ENCODE measurements at places on chromosomes 2 and 18.

DNA sequence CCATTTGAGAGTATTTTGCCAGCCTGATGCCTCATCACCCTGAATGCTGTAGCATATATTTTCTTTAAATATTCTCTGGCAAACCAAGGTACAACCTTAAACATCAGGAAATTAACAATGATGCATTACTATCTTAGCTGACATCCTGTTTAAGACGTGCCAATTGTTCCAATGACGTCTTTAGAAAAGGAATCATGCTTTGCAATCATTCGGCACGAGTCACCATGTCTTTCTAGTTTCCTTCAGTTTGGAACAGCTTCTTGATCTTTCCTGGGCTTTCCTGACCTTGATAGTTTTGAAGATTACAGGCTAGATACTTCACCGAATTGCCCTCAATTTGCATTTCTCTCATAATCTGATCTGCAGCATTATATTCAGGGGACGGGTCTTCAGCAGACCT, 88.2 kb upstream of the GLI2 start:
- DNase-seq, result peak; percentile 30

GRCh38 chr2:16665748-16666448, at the start of gene CYRIA:
Gene CYRIA, minus strand, starts transcription at chr2:16665834. Its CDS starts 77,715 bp downstream, at chr2:16588119.
- DNase-seq, result peak; percentile 26

DNA sequence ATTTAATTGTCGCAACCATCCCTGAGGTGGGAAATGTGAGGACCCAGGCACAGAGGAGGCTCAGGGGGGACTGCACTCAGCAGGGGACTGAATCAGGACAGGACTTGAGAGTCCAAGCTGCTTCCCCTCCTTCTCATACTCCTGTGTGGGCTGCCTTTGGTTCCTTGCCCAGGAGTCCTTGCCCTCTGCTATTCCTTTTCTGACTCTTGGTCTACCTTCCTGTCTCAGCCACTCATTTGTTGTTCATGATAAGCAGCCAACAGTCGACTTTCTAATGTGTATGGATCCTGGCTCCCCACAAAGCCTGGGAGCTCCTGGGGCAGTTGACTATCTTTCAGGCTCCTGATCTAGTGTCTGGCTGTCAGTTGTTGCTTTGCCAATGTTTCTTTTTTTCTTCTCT, 28.3 kb downstream of the GATA6 start:
- no peak for DNase-seq

GRCh38 chr2:86499326-86499725, 58.2 kb downstream of the KDM3A start:
- DNase-seq, result no peak

DNA sequence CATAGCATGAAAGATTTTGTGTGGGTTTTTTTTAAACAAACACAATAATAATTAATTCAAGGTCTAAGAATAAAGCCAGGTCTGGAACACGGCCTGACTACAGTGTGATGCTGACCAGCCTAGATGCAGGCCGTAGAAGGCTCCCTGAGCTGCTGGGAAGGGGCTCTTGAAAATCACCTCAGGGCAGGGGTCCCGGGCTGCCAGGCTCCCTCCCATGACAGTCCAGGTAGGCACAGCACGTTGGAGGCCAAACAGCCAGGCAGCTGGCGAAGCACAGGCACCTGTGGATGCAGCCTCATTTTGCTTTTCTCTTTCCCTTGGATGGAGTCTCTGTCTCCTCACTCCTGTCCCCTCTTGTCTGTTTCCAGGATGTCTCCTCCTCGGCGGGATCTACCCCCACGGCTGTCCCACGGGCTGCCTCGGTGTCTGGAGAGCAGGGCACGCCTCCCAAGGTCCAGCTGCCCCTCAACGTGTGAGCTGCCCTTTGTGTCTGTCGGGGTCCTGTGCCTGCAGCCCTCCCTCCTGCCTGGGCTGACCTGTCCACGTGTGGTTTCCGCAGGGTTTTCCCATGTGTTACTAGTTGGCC, 194.5 kb downstream of the SEPTIN10 start:
- DNase-seq, result no peak

GRCh38 chr18:59420244-59420643, 61.2 kb upstream of the LMAN1 start:
- no peak for DNase-seq

- DNase-seq, result no peak
Measured at GRCh38 chr2:8440029-8440778, 241.7 kb upstream of the ID2 start.

DNA sequence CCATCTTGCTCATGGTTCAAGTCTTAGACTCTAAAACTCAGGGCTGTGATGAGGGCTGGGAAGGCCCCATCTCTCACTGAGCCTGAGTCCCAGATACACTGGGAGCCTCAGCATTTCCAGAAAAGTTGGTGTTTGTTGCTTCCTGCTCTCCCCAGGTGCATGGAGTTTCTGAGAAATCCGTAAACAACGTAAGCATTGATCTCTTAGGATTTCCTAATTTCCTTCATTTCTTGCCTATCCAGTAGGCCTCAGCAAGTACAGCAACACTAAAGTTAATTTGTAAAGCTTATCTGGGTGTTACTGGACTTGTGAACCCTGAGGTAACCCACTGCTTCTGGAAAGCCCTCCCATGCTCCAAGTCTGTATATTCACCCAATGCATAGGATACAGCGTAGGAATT, 199.4 kb upstream of the SIX3 start:
- DNase-seq, result no peak

DNA sequence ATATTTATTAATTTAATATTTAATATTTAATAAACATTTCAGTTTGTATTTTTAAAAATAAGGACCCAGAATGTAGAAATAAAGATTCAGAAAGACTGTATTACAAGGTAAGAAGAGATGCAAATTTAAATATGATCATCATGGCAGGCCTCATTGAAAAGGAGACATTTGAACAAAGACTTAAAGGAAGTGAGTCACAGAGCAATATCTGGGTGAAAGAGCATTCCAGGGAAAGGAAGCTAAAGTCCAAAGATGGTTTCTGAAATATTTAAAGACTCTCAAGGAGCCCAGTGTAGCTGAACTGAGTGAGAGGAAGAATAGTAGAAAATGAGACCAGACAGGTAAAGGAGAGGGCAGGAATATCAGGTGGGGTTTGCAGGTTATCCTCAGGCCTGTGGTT, 5.9 kb downstream of the SCYGR4 start:
- peak; percentile 71 for DNase-seq

GRCh38 chr18:7626922-7627440, 59.9 kb downstream of the PTPRM start:
- DNase-seq, result peak; percentile 59

DNA sequence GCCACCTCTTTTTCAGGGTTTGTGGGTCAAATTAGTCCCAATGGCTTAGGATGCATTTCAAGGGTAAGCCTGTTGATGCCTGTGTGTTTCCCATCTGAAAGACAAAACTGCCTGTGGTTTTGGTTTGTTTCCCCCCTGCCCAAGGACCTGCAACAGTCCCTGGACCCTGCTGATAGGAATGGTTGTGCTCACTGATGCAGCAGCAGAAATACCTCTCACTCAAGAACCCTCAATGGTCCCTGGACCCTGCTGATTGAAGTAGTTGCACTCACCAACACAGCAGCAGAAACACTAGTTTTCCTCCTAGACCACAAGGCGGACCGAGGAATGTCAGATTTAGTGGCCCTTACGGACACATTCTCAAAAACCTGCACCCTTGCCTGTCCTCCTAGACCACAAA, 386.9 kb downstream of the NUP35 start:
- no peak for DNase-seq

DNA sequence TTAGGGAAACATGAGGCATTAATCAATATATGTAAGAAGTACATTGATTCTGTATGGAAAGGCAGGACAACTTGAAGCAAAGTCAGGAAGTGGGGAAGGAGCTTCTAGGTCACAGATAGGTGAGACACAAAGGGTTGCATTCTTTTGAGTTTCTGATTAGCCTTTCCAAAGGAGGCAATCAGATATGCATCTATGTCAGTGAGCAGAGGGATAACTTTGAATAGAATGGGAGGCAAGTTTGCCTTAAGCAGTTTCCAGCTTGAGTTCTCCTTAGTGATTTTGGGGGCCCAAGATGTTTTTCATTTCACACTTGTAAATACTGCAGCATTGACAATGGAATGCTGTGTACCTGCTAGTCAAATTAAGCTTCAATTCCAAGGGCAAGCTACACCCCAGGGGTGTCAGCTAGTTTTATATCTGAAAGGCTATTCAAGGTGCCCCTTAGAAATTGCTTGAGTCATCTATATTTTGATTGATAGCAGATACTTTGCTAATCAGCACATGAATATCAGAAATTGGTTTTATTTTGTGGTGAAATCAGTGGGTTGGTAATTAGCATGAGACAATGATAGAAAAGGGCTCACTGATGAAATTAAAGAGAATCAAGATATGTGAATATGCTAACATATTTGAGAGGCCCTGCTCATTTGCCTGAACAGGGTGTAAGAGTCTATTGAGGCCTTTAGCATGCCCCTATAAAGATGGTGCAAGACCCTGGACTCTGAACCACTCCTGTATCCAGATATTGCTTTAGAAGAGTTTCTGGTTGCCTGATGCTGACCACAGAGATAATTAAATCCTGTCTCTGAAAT, 131.5 kb downstream of the TMEM17 start:
- DNase-seq, result no peak

DNA sequence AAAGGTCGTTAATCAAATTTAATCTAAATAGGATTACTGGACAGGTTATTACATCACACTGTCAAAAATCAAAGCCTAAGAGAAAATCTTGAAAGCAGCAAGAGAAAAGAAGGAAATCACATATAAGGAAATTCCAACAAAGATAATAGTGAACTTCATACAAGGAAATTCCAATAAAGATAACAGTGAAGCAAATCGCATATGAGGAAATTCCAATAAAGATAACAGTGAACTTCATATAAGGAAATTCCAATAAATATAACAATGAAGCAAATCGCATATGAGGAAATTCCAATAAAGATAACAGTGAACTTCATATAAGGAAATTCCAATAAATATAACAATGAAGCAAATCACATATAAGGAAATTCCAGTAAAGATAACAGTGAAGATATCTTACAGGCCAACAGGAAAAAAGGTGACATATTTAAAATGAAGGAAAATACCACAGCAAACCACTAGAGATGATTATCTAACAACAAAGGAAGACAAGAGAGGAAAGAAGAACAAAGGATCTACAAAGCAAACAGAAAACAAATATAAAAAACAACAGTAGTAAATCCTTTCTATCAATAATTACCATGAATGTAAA, 787.7 kb downstream of the CCDC85A start:
- no peak for DNase-seq

DNA sequence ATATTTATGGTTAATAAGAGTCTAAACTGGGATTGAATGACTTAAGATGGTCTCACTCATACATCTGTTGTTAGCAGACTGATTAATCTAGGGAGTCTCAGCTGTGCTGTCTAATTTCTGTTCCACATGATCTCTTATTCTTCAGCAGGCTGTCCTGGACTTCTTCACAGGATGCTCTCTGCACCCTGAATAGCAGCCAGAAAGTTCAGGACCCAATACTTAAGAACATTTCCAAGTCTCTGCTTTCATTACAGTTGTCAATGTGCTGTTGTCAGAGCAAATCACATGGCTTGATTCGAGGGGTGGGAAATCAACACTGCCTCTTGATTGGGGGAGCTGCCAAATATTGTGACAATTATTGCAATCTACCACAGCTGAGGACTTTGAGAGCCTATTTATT, 627.1 kb upstream of the SLC8A1 start:
- DNase-seq, result no peak

GRCh38 chr2:36572054-36572718, 25.8 kb downstream of the FEZ2 start:
- DNase-seq, result no peak

GRCh38 chr2:160227293-160227915, 27.3 kb upstream of the ITGB6 start:
- peak; percentile 91 for DNase-seq

DNA sequence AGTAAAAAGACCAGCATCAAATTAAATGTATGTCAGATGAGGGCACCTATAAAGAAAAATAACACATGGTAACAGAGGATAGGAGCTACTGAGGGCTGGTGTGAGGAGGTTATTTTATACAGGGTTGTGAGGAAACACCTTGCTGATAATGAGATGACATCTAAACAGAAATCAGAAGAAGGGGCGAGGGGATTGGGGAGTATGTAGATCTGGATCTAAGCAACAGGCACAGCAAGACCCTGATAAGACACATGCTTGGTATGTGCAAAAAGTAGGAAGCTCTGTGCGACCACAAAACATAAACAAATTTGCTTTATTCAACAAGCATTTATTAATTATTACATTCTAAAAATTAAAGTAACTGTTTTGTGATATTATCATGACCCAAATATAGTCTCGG, 295.4 kb downstream of the ZEB2 start:
- no peak for DNase-seq

- no peak for DNase-seq
Measured at GRCh38 chr2:159080641-159081040, 112.2 kb downstream of the TANC1 start.

DNA sequence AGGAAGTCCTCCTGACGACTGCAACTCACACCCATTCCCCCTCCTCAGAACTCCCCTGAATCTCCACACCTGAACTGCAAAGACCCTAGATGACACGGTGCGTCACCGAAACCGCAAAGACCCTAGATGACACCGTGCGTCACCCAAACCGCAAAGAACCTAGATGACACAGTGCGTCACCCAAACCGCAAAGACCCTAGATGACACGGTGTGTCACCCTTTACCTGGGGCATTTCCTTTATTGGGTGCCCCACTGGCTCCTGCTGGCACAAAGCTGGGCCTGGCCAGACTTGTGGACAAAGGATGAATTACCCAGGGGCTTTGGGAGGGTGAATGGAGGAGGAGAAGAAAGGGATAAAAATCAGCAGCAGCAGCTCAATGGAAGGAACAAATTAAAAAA, 123.8 kb downstream of the CELF4 start:
- no peak for DNase-seq

- DNase-seq, result no peak
Measured at GRCh38 chr2:15388406-15389325, 172.5 kb downstream of the NBAS start.

GRCh38 chr2:160574468-160575140, 81.0 kb upstream of the RBMS1 start:
- DNase-seq, result peak; percentile 30

DNA sequence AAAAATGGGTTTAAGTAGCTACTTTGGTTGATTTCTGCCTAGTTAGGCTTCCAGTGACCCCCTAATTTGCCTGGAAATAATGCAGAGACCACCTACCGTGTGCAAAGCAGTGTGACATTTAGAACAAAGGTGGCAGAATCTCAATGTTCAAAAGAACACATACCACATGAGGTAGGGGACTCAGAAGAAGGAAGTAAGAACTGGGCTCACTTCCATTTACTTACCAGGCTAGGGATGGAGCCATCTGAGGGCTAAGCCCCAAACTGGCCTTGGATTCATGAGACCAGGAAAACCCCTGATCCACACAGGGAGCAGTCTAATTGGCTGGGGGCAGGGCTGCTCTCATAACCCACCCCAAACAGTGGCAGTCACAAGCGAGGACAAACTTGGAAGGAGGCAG, 190.7 kb downstream of the NCKAP5 start:
- DNase-seq, result no peak

GRCh38 chr2:26471289-26471688, 6.6 kb downstream of the OTOF start:
- no peak for DNase-seq

- no peak for DNase-seq
Measured at GRCh38 chr2:239820836-239821693, 204.1 kb downstream of the NDUFA10 start.

GRCh38 chr2:152497481-152498052, 162.6 kb downstream of the FMNL2 start:
- no peak for DNase-seq

GRCh38 chr2:122029456-122029855, 274.0 kb downstream of the TSN start:
- DNase-seq, result no peak

GRCh38 chr2:113160248-113160647, 13.5 kb upstream of the PSD4 start:
- no peak for DNase-seq

- no peak for DNase-seq
Measured at GRCh38 chr2:2845806-2846315, 514.8 kb upstream of the MYT1L start.

Data from kidney capillary endothelial cell (primary cell).